ENCODE measurements at places on chromosomes 3 and 15. TPM values are rescaled to one million over a fixed set of nuclear protein-coding genes. Genes with fewer than 3 reads are reported as not detected.

Gene ST6GAL1
- total RNA-seq, result 42.3 TPM

Gene GABRA5
- total RNA-seq, result not detected

Gene SLC25A20
- 24.7 TPM for total RNA-seq

Gene AMOTL2
- 78.3 TPM for total RNA-seq

Gene B3GNT5
- total RNA-seq, result 6.2 TPM

GRCh38 chr15:65377976-65378366 lies at the start of gene IGDCC3:
Gene IGDCC3, minus strand, starts transcription at chr15:65378002. Its CDS starts 214 bp downstream, at chr15:65377788.
- no peak for DNase-seq

- DNase-seq, result no peak
These were observed 608.3 kb downstream of the ROBO2 start for GRCh38 chr3:77648214-77648613.

DNA sequence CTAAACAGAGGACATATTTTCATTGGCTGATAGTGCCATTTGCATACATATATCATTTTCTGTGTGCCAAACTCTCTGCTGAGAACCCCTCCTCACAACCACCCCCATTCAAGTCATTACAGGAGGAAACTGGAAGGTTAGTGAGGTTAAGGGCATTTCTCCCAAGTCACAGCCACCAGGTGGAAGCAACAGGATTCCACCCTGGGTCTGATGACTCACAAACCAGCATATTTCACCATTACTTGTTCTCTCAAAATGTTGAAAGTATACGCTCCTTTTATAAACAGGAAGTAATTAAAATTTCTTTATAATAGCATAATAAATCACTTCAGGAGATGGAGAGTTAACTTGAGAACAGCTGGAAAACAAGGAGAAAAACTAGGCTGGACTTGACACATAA lies 398.6 kb upstream of the WNT5A start:
- no peak for DNase-seq

DNA sequence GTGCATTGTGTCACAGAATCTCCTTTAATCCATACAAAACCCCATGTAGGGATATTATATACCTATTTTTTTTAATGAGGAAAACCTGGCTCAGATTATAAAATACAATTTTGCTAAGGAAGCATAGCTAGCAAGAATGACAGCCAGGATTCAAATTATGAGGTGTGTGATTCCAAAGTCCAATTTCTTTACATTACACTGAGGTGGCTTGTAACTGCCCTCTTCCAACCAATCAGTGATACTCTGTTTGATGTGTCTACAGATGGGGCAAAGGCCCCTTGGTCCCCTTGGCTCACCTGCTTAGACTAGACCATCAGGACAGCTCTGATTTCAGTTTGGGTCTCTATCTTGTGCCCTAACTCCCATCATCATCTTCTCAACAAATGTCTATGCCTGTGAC lies 120.3 kb upstream of the ADAMTS9 start:
- DNase-seq, result no peak

DNA sequence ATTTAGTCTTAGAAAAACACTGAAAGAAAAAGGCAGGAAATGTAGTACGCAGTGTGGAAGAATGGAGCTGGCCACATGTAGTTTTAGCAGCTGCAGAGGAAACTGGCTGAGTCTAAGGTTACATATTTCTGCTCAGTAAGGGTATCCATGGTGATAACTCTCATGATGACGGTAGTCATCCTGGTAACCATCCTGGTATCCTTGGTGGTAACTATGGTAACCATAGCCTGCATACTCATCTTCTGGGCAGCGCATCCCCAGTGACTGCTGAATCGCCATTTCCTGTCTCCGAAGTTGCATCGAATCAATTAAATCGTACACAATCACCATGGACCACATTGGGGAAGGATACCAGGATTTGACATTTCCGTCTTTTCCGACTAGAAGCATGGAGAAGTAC lies 35.7 kb downstream of the CCDC80 start:
- no peak for DNase-seq

DNA sequence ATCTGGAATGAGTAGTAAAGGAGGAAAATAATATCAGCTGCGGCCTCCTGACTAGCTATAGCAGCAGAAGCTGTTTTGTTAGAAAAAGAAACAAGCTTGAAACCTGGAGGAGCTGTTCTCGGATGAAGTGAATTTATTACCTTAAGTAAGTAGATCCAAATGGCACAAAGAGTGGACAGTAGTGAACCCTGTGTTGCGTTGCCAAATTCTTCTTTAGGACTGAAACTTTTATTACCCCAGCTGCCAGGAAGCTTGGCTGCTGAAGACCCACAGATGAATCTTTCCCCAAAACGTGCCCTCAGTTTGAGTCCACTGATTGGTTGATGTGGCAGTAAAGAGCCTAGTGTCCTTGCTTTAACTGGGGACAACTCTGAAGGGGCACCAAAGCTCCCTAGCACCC lies 366.8 kb upstream of the GBE1 start:
- DNase-seq, result no peak

DNA sequence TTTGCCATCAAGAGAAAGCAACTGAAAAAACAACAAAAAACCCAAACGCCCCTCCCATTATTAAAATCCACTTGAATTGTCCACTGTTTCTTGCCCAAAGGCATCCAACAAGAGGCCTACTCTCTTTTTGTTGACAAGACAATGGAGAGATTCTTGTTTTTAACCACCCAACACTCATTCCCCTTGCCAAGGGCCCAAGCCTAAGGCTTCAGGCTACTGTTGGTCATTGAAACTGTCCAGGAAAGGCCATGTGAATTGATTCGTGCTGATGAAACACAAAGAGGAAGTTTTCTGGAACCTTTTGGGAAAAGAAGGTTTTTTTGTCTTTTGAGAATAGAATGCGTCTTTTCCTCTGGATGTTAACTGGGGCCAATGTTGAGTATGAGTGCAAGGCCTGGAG lies 157.4 kb upstream of the PFN2 start:
- no peak for DNase-seq

- no peak for DNase-seq
These were observed 22.0 kb upstream of the DOCK3 start for GRCh38 chr3:50652709-50653108.
